ENCODE measurements at places on chromosomes 4 and X. TPM values are rescaled to one million over a fixed set of nuclear protein-coding genes. Genes with fewer than 3 reads are reported as not detected.
A peak's percentile ranks its signal among the peaks of the same experiment; 100 is the strongest.

DNA sequence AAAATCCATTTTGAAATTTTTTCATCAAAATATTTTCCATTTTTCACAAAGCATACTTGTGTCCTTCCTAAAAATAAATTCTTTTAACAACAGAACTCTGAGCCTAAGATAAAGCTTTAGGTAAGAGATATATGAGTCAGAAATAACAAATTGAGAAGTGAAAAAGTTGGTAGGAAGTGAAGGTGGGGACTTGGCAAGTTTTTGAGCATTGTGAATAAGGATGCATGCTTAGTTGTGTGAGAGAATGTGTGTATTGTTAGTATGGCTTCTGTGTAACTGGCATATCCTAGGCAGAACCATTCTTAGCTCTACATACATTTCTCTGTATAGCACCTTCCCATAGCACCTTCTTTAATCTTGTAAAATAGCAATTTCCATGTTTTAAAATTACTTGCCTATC lies 6.8 kb downstream of the ASB5 start:
- DNase-seq: no peak

Gene PRKG2
- 1.1 TPM for total RNA-seq

- DNase-seq: no peak
Observed at GRCh38 chrX:10399043-10399741, 221.2 kb downstream of the MID1 start.

DNA sequence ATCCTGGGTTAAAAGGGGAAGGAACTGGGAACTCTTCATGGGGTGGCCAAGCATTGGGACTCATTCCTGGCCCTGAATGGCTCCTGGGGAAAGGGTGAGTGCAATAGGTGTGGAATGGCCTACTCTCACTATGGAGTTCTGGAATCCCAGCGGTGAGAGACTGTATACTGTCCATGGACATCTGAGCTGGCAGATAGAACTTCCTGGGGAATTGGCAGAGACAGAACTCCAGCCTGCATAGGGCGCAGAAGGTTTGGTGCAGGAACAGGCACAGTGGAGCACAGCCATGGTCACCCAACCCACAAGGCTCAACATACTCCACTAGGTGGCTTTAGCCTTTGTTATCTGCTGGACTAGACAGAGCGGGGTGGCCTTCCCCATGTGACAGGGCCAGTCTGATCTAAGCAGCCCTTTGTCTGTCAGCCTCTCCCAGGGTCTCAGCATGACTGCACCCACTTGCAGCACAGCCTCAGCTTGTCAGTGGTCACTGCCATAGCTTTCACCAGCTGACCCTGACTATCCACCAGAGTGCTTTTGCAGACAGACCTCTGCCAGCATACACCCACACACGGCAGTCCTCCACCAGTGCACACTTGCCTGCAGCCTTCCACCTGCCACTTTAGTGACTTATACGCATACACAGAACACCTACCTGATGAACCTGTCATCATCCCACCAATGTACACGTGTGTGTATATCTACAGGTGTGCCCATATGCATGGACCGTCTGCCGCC lies 48.4 kb downstream of the TECRL start:
- DNase-seq: no peak

Gene TLR8
- not detected for total RNA-seq

- DNase-seq: peak; percentile 78
Observed at GRCh38 chr4:155569960-155570515, 96.6 kb upstream of the GUCY1A1 start.

DNA sequence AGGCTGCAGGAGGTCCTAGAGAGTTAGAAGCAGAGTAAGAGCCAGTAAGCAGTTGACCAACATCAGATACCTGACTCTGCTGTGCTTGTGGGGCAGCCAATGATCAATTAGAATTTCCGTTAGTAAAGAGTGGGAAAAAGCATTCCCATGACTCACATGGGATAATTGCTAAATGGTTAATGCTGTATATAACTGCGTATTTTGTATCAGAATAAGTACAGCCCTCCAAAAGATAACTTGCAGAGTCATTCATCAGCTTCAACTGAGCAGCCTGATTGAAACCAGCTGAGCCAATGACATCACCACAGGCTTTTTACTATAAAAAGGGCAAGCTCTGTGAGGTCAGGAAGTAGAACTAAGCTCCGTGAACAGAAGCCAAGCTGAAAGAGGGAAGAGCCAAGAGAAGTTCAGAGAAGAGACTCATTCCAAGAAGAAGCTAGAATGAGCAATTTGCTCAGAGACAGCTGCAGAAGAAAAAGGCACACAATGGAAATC lies 67.9 kb downstream of the PPP3CA start:
- peak; percentile 77 for DNase-seq

GRCh38 chr4:185883591-185883990 lies 71.6 kb upstream of the SORBS2 start:
- no peak for DNase-seq

DNA sequence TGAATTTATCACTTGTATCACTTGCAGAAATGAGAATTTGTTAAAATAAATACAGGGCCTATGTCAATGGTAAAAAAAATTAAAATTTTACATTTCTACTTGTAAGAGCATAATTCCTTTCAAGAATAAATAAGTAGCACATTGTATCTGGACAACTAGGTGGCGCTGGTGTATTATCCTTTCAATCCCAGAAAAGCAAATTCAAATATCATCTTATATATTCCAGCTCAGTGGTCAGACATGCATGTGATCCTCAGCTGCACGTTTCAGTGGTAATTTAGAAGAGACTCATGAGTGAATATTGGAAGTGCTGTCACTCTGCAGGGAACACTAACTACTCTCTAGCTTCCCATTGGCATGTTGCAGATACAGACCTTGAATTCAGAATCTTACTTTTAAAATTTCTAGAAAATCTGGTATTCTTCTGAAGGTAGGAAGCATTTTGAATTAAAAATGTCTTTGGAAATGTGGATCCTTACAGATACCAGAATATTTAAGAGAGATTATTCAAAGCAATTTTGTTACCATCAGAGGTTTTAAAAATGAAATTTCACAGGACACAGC lies 1414.7 kb upstream of the TENM3 start:
- DNase-seq: peak; percentile 66

Gene TKTL1
- total RNA-seq: 0.22 TPM

DNA sequence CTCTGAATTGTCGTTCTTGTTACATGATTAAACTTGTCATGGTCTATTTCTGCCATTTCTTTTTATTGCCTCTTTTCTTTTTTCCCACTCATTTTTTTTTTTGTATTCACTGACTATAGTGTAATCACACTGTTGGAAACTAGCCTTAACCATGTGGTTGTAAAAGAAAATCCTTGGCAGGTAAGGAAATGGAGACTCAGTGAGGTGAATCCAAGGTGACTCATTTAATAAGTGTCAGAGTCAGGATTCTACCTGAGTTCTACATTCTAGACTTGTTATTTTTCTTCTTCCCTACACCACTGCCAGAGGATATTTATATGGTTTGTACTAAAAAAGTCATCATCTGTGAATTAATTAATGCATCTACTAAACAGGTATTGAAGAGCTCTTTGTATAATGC lies 152.2 kb downstream of the CBLL2 start:
- no peak for DNase-seq

Gene PLAC8
- 240 TPM for total RNA-seq

Data from M059J (cell line).